ENCODE measurements at places on chromosomes 1 and 21.

DNA sequence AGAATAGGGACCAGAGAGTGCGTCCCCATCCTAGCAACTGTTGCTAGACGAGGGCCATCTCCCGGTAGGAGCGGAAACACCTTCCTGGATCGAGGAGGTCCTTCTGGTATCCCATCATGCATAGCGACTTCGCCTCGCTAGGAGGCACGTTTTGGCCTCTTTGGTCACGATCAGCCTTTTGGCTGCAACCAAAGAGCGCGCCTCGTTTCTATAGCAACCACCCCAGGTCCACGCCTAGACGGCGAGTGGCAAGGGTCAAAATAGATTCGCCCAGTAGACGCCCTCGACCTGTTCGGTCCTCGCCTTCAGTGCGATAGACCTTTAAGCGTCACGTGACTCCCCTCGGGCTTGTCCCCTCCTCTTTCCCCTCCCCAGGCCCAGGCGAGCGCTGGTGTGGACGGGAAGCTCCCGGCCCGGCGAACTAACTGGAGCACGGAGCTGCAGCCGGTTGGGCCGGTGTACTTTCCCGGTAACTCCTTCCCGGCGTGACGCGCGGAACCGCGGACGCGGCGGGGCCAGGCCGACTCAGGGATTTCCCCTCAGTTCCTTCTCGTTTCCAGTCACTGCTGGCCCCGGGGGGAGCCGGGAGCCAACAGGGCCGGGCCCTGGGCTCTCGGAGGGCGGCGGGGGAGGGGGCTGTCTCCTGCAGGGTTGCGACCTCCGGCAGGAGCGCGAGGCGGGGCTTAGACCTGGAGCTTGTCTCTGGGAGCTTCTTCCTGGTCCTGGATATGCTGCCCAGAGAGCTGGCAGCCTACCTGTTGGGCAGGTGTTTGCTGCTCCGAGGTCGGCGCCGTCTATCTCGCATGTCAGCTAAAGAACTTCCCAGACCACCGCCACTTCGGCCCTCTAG is at the start of gene DNAJC16:
Gene DNAJC16, plus strand, starts transcription at position 359 of the 850 bp plus-strand sequence. CDS start 2,258 bp downstream, outside the sequence.
- peak; percentile 100 for DNase-seq

DNA sequence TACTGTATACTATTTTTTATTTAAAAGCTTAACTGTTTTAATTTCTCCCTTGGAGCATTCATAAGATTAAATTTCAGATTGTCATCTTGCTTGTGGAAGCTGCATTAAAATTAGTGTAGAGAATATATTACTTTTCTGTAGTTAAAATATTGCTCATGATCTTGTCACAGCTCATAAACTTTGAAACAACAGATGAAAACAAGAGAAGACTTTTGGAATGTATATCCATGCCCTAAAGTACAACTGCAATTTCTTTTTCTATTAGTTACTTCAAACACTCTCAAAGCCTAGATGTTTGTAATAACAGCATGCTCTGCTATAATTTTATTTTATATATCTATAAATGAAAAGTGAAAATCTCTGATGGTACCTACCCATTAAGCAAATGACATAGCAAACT is 155.9 kb downstream of the COL11A1 start:
- no peak for DNase-seq

- no peak for DNase-seq
These were observed 13.0 kb upstream of the ELAVL4 start for GRCh38 chr1:50095716-50096115.

GRCh38 chr1:167463080-167463479 is 55.2 kb downstream of the CD247 start:
- DNase-seq = no peak

DNA sequence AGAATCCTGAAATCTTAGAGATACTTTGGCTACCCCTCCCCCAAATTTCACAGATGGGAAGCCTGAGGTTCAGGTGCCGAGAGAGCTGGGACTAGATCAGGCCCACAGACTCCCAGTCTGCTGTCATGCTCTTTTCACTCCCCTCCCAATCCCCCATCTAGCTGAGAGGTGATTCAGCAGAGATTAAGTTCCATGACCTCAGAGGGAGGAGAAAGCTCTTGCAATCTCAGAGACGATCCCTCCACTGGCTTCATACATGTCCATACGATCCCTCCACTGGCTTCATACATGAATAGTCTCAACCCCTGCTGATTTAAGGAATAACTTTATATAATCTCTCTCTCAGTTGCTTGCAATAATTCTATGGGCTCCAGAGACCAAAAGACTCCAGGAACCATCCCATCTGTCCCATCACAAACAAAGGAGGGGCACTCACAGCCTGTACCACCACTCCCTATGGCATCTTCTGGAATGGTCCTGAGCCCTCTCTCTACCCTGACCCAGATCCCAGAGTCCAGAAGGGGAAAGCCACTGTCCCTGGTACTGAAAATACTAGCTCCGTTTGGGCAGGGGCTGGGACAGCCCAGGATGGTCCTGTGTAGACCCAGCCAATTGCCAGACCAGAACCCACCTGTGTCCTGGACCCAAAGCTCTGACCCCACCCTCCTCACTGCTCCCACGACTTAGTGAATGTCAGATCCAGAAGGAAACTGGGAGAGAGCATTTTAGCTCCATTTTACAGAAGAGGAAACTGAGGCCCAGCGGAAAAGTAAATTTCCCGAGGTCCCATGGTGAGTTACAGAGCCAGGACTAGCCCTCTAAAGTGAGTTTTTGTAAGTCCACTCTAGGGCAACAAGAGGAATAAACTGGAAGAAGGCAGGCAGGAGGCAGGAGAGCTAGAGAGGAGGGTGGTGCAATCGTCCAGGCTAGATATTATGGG is 27.1 kb downstream of the RIMS3 start:
- DNase-seq = no peak

DNA sequence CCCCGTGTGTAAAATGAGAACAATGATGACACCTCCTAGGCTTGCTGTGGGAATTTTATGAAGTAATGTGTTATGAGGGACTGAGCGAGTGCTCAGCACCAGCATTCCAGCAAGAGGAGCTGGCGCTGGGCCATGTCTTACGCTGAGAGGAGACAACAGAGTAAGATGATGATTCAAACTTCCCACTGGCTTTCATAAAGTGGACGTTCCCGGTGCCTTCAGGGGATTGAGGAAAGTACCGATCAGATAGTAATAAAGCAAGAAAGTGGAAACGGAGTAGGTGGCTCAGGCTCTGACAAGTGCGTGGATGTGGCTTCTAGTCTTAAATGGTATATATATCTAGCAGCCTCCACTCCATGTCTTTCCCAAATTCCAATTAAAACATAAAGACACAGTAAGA is 23.8 kb downstream of the EPHA10 start:
- DNase-seq = no peak

DNA sequence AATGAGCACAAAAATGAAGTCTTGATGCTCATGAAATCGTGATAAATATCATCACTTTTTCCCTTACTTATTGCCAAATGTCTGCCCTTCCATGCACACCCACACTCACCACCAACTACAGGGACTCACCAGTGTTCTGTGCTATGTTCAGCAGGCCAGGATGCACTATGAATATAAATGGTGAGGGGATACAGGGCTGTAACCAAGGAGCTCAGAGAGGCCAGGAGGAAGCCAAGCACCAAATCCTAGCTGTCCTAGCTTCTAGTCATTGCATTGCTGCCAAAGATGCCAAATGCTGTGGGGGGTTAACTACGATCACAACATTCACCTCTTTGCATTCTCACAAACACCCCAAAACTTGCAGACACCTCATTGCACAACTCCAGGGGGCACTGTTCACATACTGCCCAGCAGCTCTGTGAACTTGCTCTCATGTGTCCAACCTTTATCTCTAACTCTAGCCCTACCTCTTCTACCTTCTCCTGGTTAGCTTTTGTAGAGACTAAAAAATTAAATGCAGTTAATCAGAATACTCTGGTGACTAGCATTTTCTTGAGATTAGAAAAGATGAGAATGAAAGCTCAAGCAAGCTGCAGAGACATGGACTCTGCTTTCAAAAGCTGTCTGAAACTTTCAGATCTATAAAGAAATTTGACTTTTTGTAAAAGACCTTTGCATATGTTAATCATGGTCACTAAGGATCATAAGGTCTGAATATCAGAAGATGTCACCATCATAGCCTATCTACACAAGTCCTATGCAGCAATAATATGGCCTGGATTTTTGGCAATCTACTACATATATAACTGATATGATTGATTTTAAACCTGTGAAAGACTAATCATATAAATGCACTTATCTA is 13.9 kb upstream of the KIF14 start:
- DNase-seq = no peak

- no peak for DNase-seq
These were observed 151.3 kb downstream of the RUNX1 start for GRCh38 chr21:34897828-34898227.

GRCh38 chr1:39949891-39950290 is 5.1 kb upstream of the MFSD2A start:
- no peak for DNase-seq

DNA sequence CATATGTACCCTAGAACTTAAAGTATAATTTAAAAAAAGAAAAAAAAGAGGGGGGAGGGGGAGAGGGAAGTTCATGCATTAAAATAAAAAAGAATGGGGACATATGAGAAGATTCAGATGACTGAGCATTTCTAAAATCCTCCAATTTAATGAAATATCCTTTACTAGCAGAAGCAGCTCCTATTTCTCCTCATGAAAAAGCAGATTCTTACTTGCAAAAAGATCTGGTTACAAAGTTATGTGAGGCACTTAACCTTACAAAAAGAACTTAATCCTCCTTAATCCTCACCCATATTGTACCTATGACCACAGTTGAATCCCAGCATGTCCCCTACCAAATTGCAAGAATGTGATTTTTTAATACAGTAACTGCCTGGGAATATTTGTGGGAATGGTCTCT is 298.5 kb downstream of the SRGAP2C start:
- DNase-seq = no peak

GRCh38 chr1:3902111-3902511 is 2.0 kb upstream of the C1orf174 start:
- peak; percentile 22 for DNase-seq

DNA sequence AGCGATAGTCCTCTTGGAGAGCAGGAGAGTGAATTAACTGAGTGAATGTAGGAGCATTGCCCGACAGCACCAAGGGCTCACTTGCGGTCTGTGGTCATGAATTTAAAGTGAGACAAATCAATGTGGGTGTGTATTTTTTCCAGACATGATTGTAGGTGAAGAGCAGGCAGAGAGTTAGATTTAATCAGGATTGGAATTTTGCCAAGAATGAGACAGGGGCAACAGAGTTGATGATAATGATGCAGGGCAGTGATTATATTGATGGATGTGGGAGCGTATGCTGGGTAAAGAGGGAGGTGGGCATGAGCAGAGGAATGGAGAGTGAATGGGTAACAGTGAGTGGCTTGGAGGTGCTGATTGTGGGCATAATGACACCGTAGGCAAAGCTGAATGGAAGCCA is 20.0 kb upstream of the SYT6 start:
- DNase-seq = no peak

GRCh38 chr1:194644528-194644927 is 1458.1 kb upstream of the B3GALT2 start:
- no peak for DNase-seq

DNA sequence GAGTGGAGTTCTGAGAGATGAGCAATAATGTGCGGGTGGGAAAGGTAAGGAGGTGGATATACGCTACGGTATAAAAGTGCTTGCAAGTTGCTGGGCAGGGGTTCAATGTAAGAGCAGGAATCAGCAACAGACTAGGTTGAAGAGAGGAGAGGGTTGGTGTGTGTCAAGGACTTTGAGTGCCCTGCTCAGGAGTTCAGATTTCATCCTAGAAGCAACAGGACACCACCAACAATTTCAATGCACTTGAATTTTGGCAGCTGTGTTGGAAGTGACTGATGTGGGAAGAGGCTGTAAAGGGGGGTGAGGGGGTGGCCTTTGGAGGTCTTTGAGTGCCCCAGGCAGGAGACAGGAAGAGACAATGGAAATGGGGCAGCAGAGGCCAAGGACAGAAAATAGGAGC is 57.3 kb downstream of the RHOU start:
- DNase-seq = no peak

DNA sequence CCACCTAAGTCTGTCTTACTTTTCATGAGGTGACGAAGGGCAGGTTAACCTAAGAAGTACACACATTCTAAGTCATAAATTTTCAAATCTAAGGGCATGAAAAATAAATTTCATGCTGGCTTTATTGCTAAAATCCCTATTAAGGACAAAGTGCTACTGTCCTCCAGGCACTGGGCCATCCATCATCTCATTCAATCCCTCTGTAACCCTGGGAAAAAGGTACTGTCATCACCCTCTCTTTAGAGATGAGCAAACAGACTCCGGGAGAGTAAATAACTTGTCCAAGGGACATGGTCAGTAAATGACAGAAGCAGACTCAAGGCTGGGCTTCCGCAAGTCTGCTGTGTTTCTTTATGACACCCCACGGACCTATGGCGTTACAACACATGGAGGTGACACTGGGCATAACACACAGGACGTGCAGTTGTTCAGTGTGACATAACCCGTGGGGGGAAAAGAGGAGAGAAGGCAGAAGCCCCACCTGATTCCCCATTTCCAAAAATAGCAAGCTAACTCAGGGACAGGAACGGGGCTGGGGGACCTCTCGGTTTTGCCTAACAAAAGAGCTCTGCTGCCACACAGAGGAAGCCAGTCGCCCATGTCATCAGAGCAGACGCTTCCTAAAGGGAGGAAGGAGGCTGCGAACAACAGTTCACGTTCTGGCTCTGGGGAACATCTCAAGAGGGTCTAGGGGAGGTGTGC is 12.5 kb upstream of the SRM start:
- DNase-seq = no peak
